ENCODE measurements at places on chromosomes 3 and 15.

GRCh38 chr15:74664028-74664616 is 31.7 kb downstream of the EDC3 start:
- DNase-seq = no peak

- no peak for DNase-seq
These were observed 70.9 kb downstream of the FNDC3B start for GRCh38 chr3:172110127-172110779.

DNA sequence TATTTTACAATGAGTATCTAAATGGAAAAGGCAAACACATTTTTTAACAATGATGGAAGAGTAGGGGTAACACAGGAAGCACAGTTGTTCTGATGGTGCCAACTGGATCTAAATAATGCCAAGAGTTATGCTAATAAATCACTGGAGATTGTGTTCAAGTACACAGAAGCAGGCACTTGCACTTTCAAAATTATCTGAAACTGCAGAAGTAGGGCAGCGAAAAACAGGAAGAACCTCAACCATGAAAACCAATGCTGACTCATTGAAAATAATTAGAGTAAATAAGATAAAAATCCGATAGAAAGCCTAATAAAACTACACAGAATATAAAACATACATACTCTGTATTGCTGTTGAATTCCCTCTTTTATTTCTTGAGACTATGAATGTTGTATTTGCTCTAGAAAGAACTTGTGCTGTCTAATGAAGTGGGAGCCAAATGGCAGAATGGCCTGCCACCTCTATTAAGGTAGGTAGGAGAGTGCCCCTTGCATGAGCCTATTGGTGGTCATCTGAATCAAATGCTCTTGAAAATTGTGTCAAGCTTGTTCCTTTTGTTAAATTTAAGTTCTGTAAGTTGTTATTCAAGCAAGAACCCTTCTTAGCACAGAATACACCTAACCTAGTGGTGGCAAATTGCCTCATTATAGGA is 93.7 kb downstream of the ABI3BP start:
- no peak for DNase-seq

DNA sequence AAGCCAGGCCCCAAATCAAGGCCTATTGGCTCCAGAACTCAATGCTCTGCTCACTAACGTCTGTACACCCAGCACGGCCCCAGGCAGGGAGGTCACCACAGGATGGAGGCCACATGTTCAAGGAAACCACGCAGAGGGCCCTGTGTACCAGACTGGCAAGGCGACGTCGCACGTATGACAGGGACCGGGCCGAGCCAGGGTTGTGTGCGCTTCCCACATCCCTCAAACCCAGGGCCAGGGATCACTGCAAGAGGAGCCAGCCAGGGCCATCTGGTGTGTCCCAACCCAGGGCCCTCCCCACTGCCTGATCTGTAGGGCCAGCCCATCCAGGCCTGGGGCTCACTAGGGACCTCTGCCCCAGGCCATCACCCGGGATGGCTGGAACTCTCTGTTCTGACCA is 62.0 kb downstream of the ZNF445 start:
- DNase-seq = no peak

DNA sequence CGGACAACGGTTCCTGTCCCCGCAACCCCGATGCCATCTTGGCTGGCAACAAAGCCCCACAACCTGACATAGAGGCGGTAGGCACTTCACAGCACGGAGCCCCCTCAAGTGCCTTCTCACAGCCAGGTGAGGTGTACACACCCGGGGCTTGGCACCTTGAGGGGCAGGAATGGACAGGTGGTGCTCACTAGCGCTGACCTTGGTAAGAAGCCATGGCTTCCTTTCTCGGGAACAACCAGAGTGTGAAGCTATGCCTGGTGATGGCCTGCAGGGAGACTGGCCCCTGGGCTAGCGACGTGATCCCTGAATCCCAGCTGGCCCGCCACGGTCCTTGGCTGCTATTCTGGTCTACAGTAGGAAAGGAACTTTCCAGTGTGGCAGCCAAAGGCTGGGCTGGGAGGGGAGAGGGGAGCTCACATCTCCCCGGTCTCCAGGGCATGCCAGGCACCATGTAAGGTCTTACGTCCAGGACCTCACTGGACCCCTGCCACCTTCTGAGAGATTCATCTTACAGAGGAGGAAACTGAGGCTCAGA is 70.6 kb upstream of the RPL32 start:
- no peak for DNase-seq

DNA sequence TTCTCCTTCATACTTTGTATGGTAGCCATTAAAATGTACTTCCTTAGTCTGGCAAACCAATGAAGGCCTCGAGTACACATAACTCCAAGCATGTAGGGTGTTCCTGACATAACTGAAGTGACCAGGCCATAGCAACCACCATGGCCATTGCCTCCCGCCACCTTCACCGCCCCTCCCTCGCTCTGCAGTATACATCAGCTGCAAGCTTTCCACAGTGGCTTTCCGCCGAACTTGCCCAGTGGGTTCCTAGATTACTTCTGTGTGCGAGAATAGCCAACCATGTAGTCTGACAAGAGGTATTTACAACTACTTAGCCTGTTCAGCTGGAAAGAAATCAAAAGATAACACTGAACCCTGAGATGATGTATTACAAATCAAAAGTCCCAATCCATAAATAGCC is 3.4 kb upstream of the CTNNB1 start:
- DNase-seq = no peak

- DNase-seq = peak; percentile 96
These were observed 238.8 kb downstream of the EDEM1 start for GRCh38 chr3:5426094-5426883.

DNA sequence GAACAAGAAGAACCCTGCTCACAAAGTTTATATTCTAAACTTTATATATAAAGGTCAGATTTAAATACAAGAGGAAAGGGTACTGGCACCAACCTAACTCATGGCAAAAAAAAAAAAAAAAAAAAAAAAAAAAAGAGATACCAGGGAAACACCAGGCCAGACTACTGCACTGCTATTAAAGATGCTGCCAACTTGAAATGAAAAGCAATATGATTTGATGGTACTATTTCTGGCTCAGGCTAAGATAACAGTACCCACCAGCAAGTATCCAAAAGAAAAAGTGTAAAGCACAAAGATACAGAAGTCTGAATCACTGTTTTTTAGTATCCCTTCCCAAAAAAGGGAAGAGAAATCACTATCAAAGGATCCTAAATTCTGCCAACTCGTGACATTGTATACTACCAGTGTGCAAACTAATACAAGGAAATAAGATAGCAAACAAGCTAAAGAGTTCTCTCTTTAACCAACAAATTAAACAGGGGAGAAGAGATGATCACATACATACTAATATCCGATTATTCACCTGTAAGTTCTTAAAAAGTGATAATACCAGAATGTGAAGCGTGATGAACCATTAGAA is 28.4 kb downstream of the PEAK1 start:
- DNase-seq = no peak

DNA sequence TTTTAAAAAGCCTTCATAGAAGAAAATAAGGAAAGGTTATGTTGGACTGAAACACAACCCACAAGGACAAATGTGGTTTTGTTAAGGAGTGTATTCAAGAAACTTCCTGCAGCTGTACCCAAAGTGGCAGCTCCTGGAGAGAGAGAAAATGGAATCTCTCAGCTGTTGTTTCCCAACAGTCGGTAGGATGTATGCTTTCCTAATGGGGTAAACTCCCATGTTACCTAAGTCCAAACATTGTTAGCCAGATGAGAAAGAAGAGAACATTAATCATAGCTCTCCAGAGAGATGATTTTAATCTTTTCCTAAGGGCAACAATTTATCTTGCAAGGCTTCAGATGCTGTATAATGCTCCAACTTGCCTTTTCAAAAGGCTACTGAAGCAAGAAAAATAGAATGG is 22.6 kb upstream of the TEX9 start:
- no peak for DNase-seq

DNA sequence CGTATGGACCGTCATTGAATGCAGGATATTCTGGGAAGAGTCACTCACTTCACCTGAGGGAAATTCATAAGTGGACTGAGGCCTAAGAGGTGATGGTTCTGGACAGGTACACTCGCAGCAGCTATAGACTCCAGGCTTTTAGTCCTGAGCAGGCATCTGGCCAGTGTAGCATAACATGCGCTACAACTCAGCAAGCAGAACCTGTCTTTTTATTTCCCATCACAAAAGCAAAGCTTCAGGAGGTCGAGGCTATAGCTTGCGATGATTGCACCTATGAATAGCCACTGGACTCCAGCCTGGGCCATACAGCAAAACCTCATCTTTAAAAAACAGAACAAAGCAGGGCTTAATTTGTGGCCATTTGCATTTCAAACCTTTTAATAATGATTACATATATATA is 185.8 kb downstream of the KCNH8 start:
- no peak for DNase-seq

GRCh38 chr3:131349946-131350347 is 31.6 kb upstream of the NUDT16 start:
- no peak for DNase-seq
